ENCODE measurements at places on chromosomes 12 and 14. TPM values are rescaled to one million over a fixed set of nuclear protein-coding genes. Genes with fewer than 3 reads are reported as not detected.

Gene OTOGL
- total RNA-seq = not detected

Gene SMIM41
- not detected for total RNA-seq

Gene MUCL1
- not detected for total RNA-seq

Gene VWF
- 136 TPM for total RNA-seq

Gene PRH2
- total RNA-seq = not detected

Gene EXOC3L4
- not detected for total RNA-seq

Gene DPPA3
- total RNA-seq = not detected

Gene SP1
- total RNA-seq = 39.0 TPM

Gene MTERF2
- 12.5 TPM for total RNA-seq

Gene LALBA
- not detected for total RNA-seq

Gene OASL
- total RNA-seq = 0.15 TPM

Gene REP15
- total RNA-seq = 0.53 TPM

Gene MIP
- total RNA-seq = not detected

Gene CYP46A1
- total RNA-seq = 0.67 TPM

Gene PZP
- total RNA-seq = 0.11 TPM

Gene KRT2
- total RNA-seq = not detected

Gene ASPG
- total RNA-seq = 0.84 TPM

Gene P2RX2
- total RNA-seq = not detected

Gene RIPK3
- total RNA-seq = 1.6 TPM
